Endothelial cell of umbilical vein (primary cell): ENCODE measurements at places on chromosomes 2 and 18. TPM values are rescaled to one million over a fixed set of nuclear protein-coding genes. Genes with fewer than 3 reads are reported as not detected.

DNA sequence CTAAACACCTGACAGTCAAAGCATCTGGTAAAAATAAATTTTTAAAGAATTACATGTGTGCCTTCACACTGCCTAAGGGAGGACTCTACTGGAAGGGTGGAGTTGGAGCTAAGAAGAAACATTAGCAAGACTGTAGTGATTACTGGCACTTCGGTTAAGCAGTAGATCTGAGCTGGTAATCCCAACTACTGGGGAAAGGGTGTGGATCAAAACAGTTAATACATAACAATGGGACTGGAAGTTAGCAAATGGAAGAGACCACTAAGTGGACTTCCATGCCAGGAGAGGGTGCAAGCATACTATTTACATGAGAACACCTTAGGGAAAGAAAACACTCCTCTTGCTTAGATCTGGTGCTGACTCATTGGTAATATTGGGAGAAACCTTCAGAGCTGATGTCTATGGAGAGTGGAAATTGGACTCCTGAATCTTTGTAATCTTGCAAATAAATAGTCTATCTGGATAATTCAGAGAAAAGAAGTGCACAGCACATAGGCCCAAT, 519.6 kb upstream of the LINC00305 start:
- no peak overlapping the region for H3K4me3 ChIP-seq
- H3K4me1 ChIP-seq = no peaks in the 10 kb centered on the region
- H3K27me3 ChIP-seq = no peaks in the 10 kb centered on the region
- H3K36me3 ChIP-seq = no peaks in the 10 kb centered on the region

DNA sequence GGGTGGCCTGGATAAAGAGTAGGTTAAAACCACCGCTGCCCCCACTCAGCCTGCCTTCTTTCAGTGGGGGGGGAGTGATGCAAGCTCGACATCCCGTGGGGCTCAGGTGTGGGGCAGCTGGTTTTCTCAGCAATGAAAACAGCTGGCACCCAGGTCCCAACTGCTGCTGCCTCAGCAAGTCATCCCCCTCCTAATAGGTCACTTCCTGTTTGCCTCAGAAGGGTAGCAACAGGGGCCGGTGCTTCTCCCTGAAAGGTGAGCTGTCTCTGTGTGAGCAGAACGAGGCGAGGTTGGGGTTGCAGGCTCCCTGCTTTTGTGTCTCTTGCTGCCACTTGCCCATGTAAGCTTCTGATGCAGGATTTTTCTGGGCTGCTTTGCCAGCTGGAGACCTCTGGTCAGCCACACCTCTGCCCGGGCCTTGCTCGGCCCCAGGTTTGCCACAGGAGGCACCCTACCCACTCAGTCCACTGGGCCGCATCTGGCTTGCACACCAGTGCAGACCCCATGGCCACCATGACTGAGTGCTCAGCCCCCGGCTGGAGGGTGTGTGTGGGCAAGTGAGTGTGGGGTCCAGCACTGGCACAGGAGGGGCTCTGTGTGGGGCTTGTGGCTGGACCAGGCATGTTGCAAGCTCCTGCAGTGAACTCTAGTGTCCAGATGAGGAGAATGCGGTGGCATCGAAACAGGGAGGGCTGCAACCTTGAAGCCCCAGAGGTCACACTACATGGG, 11.5 kb upstream of the ASB1 start:
- H3K27me3 ChIP-seq = no peaks in the 10 kb centered on the region
- no peak for DNase-seq
- no peaks in the 10 kb centered on the region for H3K4me1 ChIP-seq
- H3K4me3 ChIP-seq = no peak overlapping the region
- H3K27ac ChIP-seq = no peak overlapping the region
- no peaks in the 10 kb centered on the region for H3K36me3 ChIP-seq

DNA sequence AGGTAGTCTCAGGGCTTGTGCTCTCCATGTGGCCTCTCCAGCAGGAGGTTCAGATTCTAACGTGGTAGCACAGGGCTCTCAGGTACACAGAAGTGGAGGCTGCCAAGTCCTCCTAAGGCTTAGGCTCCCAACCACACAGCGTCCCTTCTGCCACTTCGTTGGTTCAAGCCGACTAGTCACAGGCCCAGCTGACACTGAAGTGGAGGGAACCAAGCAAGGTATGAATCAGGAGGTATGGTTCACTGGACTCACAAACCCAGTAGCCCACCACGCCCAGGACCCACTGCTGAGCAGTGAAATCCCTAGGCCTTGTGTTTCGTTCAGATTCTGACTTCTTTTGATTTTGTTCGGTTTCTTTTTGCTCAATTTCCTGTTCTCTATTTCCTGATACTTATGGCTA, 46.0 kb upstream of the SEC11C start:
- no peak overlapping the region for H3K27ac ChIP-seq
- no peaks in the 10 kb centered on the region for H3K4me1 ChIP-seq
- no peaks in the 10 kb centered on the region for H3K27me3 ChIP-seq
- H3K36me3 ChIP-seq = no peaks in the 10 kb centered on the region

DNA sequence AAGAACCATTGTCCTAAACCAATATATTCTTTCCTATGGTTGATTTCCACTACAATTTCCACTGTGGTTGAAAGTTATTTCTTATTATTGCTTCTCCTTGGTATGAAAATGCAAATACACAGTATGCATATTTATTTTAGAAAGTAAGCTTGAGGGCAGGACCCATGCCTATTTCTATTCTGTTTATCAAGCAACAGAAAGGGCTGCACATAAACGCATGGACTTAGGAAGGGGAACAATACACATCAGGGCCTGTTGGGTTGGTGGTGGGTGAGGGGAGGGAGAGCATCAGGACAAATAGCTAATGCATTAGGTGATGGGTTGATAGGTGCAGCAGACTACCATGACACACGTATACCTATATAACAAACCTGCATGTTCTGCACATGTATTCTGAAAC, 20.7 kb downstream of the SLC4A3 start:
- no peak overlapping the region for H3K27ac ChIP-seq
- H3K4me3 ChIP-seq = no peak overlapping the region
- H3K4me1 ChIP-seq = no peaks in the 10 kb centered on the region
- peaks cover 5% of the 10 kb centered on the region for H3K27me3 ChIP-seq

DNA sequence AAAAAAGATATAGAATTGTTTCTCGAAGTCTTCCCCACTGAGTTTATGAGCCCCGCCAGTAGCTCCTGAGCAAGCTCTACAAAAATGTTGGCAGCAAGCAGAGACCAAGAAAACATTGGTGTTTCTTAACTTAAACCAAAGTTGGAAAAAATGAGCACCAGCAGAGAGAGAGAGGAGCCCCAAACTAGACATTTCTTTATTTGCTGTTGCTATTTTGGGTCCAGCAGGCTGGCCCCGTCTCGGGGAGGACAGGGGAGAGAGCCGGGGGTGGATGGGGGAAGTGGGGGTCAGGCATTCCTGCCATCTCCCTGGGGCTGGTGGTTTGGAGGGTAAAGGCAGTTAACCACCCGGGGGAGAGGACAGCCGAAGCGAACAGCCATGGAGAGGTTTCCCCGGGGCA, 113.0 kb downstream of the DYSF start:
- H3K27ac ChIP-seq = no peak overlapping the region
- no peak overlapping the region for H3K4me3 ChIP-seq
- H3K36me3 ChIP-seq = peaks cover 57% of the 10 kb centered on the region
- no peaks in the 10 kb centered on the region for H3K4me1 ChIP-seq

DNA sequence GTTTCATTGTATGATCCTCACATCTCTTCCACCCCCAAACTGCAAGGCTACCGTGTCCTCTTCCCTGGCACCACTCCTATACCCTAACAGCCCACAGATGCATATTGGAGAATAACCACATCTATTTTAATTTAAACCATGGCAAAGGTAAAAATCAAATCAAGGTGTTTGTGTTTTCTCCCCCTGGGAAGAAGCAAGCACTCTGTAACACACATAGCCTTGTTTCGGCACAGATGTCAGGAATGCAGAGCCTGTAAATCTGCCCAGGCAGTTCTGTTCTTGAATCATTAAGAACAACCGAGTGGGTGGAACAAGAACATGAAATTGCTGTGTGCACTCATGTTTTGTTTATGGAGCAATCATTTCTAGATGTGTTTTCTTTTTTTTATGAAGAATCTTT, 6.8 kb upstream of the COX7A2L start:
- DNase-seq = no peak
- no peak overlapping the region for H3K4me3 ChIP-seq
- H3K4me1 ChIP-seq = no peaks in the 10 kb centered on the region
- no peaks in the 10 kb centered on the region for H3K36me3 ChIP-seq
- peaks cover 10% of the 10 kb centered on the region for H3K27me3 ChIP-seq

DNA sequence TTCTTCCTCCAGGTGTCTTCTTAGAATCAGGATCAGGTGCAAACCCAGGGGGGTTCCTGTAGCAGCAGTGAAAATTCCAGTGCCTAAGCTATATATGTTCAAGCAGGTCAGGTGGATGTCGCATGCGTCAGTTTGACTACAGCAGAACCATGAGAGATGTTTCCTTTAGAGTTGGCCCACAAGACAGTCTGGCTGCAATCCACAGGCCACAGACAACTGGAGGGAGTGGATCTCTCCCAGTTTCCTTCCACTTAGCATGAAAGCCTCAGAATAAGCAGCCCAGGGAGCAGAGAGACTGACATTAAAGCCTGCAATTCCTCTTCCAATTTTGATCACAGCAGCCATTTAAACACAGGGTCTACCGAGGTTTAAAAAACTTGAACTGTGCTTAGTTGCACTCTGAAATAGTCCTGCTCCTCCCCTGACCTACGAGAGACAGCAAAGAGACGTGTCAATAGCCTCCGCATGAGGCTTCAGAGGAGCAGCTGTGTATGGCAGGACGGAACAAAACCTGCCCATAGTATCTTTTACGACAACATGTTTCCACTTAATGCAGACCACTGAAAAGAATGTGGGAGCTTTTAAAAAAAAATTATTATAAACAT, 988 bp upstream of the KCNE4 start:
- H3K27ac ChIP-seq = no peak overlapping the region
- H3K27me3 ChIP-seq = peaks cover 7% of the 10 kb centered on the region
- no peaks in the 10 kb centered on the region for H3K36me3 ChIP-seq
- no peak for DNase-seq
- no peaks in the 10 kb centered on the region for H3K4me1 ChIP-seq

DNA sequence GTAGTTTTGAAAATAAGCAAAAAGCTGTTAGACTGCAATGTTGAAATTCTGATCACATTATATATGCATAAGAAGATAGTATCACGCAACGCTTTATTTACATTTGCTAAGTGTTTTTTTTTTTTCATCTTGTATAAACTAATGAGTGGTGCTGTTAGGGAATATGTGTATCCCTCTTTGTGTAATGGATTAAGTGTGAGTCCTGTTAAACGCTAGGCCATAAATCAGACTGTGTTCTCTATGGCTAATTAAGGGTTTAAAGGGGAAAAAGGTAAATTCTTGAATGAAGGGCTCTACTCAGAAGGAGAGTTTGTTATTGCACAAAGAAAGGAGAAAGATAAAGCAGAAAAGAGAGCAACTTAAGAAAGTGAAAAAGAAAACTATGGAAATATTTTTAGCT, 4.8 kb upstream of the ASXL3 start:
- H3K27ac ChIP-seq = no peak overlapping the region
- peaks cover 4% of the 10 kb centered on the region for H3K4me1 ChIP-seq
- H3K27me3 ChIP-seq = peaks cover 24% of the 10 kb centered on the region
- no peak overlapping the region for H3K4me3 ChIP-seq

DNA sequence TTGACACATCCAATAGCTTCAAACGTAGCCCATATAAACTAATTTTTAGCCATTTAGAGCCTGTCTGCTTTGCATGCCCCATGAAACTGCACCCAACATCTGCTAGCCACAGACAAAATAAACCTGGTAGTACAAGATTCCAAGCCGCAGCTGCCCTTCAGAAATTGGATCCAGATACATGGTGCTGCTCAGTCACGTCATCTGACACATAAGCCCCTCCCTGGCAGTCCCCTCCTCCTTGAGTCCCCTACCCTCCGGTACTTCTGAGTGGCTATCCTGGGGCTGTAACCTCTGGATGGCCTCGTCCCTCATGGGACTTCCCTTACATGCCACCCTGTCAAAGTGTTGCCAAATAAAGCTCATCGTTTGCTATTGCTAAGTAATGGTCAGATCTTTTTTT, 33.8 kb downstream of the PROC start:
- no peaks in the 10 kb centered on the region for H3K36me3 ChIP-seq
- H3K4me3 ChIP-seq = no peak overlapping the region
- no peak overlapping the region for H3K27ac ChIP-seq
- no peak for DNase-seq
- H3K27me3 ChIP-seq = no peaks in the 10 kb centered on the region

- H3K4me1 ChIP-seq = no peaks in the 10 kb centered on the region
- no peak overlapping the region for H3K4me3 ChIP-seq
- H3K27me3 ChIP-seq = peaks cover 9% of the 10 kb centered on the region
- no peak for DNase-seq
Observed at GRCh38 chr2:68935471-68935870, 17.2 kb downstream of the GKN2 start.

DNA sequence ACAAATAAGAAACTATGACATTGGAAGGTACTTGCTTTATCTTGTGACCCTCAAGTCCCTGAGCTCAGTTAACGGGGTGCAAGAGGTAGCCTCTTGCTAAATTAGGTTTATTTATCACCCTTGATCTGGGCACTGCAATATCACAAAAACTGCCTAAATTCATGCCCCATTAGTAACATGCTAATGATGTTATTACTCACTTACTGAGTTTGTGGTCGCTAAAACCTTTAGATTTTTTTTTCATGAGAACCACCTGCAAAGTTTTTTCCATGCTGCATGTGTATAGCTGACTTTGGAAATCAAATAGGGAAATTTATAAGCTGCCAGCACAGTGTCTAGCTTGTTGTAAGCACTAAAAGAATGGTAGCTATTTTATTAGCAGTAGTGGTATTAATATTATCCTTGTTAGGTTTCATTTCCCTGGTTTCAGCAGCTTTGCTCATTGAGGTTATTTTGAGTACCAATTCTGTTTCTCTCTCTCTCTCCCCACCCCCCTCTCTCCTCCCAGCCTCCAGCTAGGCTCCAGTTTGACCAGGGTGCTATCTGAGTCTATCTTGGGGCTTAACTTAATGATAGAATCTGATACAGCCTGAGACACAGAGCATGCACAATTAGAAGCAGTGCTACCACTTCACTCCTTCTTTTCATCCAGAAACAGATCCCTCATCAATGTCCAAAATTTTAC, 88.7 kb upstream of the ATP8B1 start:
- H3K4me3 ChIP-seq = no peak overlapping the region
- no peaks in the 10 kb centered on the region for H3K27me3 ChIP-seq
- no peak for DNase-seq
- no peak overlapping the region for H3K27ac ChIP-seq
- H3K4me1 ChIP-seq = peaks cover 6% of the 10 kb centered on the region

GRCh38 chr2:20430461-20431300, 16.2 kb upstream of the RHOB start:
- peaks cover 4% of the 10 kb centered on the region for H3K27me3 ChIP-seq
- no peak for DNase-seq
- H3K36me3 ChIP-seq = no peaks in the 10 kb centered on the region

- H3K4me1 ChIP-seq = peaks cover 21% of the 10 kb centered on the region
- H3K27me3 ChIP-seq = no peaks in the 10 kb centered on the region
- no peak overlapping the region for H3K4me3 ChIP-seq
- H3K36me3 ChIP-seq = peaks cover 2% of the 10 kb centered on the region
- H3K27ac ChIP-seq = no peak overlapping the region
Observed at GRCh38 chr2:20025065-20025786, 12.8 kb upstream of the MATN3 start.

ALPI gene
- polyA plus RNA-seq = not detected in 2 replicates

KLHL41 gene
- polyA plus RNA-seq = 0.05 and 0.08 TPM in 2 replicates

NGEF gene
- 0.13 and 0.41 TPM in 2 replicates for polyA plus RNA-seq

ERFE gene
- polyA plus RNA-seq = 0.48 and 0.65 TPM in 2 replicates

YES1 gene
- polyA plus RNA-seq = 12.6 and 16.5 TPM in 2 replicates

CGREF1 gene
- polyA plus RNA-seq = 2.7 and 2.9 TPM in 2 replicates

IL36RN gene
- not detected in 2 replicates for polyA plus RNA-seq
